ENCODE measurements at places on chromosomes 12 and 14.

DNA sequence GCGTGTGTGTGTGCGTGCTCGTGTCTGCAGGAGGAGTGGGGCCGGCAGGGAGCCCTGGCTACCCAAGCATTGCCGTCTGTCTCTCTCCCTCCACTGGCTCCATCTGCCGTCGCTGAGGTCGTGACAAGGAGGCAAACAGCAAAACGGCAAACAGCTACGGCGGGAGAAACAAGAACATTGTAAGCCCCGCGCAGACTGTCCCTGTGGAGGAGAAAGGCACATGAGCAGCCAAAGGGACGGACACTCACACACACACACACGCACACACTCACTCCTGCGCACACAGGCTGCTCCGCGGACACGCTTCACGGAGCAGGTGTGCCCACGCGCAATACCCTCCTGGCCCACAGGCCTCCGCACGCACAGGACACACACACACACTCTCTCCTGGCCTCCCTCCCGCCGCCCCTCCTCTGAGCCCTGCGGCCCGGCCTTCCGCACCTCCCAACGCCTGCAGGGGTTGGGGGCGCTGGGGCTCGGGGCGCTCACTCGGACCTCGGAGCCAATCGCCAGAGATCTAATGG lies 905 bp downstream of the CISTR start:
- DNase-seq = no peak

GRCh38 chr12:89691659-89692058 lies 17.0 kb downstream of the ATP2B1 start:
- DNase-seq = no peak

- no peak for DNase-seq
These were observed 63.5 kb downstream of the CLMN start for GRCh38 chr14:95256002-95256775.

GRCh38 chr14:26987744-26988363 lies 390.0 kb upstream of the NOVA1 start:
- DNase-seq = no peak

- no peak for DNase-seq
These were observed 1.9 kb downstream of the IFNG-AS1 start for GRCh38 chr12:67991158-67991557.

GRCh38 chr12:91017043-91017442 lies 12.3 kb upstream of the EPYC start:
- no peak for DNase-seq

DNA sequence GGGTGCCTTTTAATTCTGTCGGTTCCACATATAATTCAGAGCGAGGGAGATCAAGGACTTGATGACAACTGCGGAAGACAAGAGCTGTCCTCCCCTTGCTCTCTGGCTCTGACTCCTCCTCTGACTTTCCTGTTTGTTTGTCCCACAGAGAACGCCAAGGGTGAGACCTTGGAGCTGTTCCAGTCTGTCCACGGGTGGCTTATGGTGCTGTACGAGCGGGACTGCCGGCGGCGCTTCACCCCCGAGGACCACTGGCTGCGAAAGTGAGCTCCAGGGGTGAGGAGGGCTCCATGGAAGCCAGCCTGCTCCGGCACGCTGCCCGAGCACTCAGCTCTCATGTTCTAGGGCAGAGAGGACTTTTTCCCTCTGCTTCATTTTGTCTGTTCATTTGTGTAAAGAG lies 32.8 kb downstream of the UBE3B start:
- DNase-seq = no peak

DNA sequence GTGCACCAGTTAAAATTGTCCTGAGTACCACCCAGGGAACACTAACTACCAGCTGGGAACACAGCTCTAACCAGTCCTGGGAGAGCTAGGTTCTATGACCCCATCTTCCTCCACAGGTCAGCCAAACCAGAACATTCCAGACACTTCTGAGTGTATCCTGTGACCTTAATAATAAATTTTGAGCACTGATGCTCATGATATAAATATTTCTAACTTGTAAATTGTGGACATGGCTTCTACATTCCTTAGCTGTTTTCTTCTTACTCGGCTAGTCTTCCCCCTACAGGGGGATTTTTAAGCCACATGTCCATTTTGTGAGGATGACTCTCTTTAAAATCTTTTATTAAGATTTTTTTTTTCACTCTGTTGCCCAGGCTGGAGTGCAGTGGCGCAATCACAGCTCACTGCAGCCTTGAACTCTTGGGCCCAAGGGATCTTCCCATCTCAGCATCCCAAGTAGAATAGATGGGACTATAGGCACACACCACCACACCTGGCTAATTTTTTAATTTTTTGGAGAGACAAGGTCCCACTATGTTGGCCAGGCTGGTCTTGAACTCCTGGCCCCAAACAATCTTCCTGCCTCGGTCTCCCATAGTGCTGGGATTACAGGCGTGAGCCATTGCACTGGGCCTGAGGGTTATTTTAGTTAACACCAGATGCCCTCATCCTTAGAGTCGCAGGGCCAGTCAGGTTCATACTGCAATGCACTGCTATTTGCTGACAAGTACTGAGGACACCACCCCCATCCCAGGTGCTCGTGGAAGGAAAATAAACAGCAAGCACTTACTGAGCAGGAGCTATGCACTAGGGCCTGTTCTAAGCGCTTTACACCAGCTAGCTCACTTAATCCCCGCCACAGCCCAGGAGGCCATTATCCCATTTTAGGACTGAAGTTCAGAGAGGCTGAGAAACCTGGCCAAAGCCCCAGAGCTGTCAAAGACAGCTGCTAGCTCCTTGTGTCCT lies 142.6 kb upstream of the NCOR2 start:
- DNase-seq = no peak

GRCh38 chr14:51962711-51963110 lies 26.6 kb upstream of the RTRAF start:
- no peak for DNase-seq

- no peak for DNase-seq
These were observed 214.2 kb downstream of the PPM1H start for GRCh38 chr12:62720661-62721330.

DNA sequence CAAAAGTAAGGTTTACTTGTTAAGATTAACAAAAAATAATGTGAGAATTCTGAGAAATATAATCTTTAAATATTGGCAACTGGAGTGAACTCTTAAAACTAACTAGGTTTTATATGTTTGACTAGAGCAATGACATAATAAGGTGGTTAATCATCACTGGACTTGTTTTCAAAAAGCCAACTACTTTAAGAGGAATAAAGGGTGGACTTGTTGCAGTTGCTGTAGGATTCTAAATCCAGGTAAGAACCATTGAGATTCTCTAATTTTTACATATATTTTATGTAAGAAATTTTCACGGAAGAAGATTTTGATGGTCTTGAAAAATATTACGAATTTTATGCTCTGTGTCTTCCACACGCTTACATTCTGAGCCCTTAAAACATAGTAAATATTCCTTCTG lies at the start of gene SLCO1B1:
Gene SLCO1B1 (plus strand): TSS at position 197 of the 400 bp plus-strand sequence. CDS start 10,381 bp downstream, outside the sequence.
- no peak for DNase-seq

DNA sequence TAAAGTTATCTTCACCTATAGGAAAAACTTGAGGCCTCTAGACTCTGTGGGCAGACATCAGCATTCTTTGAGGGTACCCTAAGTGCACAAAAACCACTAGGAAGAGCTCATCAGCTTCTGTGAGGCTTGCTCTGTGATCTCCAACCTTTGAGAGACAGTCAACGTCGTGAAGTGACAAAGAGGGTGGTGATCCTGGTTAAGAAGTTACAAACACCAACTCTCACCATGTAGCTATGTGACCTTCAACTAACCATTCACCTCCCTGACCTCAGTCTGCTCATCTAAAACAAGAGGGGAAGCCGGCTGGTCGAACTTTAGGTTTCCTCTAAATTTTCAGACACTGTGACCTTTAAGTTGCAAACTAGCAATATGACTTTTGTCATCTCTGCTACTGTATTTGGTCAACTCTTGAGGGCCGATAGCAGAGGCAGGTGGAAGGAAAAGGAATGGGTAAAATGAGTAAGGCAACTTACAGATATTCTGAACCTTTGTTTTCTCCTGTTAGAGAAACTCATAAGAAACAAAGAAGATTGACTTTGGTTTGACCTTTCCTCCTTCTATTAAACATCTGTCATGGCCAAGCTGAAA lies 103.2 kb upstream of the PARP11 start:
- no peak for DNase-seq

DNA sequence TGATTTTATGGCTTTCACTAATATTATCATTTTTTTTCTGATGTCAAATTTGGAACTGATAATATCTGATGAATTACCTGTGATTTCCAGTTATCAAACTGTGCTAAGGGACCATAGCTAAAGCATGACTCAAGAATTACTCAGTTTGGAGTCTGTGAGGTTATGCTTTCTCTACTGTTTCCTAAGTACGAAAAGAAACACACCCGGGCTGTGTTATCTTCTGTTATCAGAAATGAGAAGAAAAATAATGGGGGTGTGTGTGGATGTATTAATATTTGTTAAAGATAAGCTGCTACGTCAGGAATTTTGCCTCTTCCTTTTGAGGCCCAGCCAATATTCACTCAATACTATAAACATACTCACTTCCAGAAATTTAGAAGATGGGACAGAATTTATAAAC lies 1401.9 kb upstream of the FLRT2 start:
- no peak for DNase-seq

GRCh38 chr12:49750027-49750995 lies 9.0 kb downstream of the TMBIM6 start:
- DNase-seq = peak; percentile 27
